A549 treated with GW870086 at 1 μM for 4 hours (cell line): ENCODE measurements at places on chromosomes 5 and 9. TPM values are rescaled to one million over a fixed set of nuclear protein-coding genes. Genes with fewer than 3 reads are reported as not detected.

RFK gene
- 33.0 to 44.5 TPM (median 40.3 TPM) in 5 replicates for total RNA-seq

ADRB2 gene
- total RNA-seq, result 0.47 to 0.89 TPM (median 0.70 TPM) in 5 replicates

CSF2 gene
- 0.42 to 0.93 TPM (median 0.53 TPM) in 5 replicates for total RNA-seq

NUTM2G gene
- total RNA-seq, result not detected in 5 replicates

ZNF658 gene
- 1.5 to 2.4 TPM (median 2.1 TPM) in 5 replicates for total RNA-seq

SREK1IP1 gene
- total RNA-seq, result 8.6 to 10.2 TPM (median 9.5 TPM) in 5 replicates

LMAN2 gene
- total RNA-seq, result 184 to 212 TPM (median 199 TPM) in 5 replicates

KCNV2 gene
- total RNA-seq, result not detected in 5 replicates

IRX2 gene
- total RNA-seq, result 1.2 to 1.9 TPM (median 1.5 TPM) in 5 replicates

TTF1 gene
- total RNA-seq, result 14.5 to 18.4 TPM (median 15.1 TPM) in 5 replicates

CENPK gene
- total RNA-seq, result 27.9 to 33.3 TPM (median 31.4 TPM) in 5 replicates

IL4 gene
- not detected in 5 replicates for total RNA-seq

ZDHHC11B gene
- 1.0 to 1.6 TPM (median 1.3 TPM) in 5 replicates for total RNA-seq

C5orf58 gene
- not detected in 5 replicates for total RNA-seq

MRNIP gene
- 15.8 to 22.9 TPM (median 20.0 TPM) in 5 replicates for total RNA-seq

PCDHGA8 gene
- 0.02 to 0.13 TPM (median 0.07 TPM) in 3 of 5 replicates, not detected in the others for total RNA-seq

LCN15 gene
- not detected in 5 replicates for total RNA-seq

WDR38 gene
- total RNA-seq, result 0.10 to 0.15 TPM in 2 of 5 replicates, not detected in the others

P4HA2 gene
- total RNA-seq, result 44.8 to 51.8 TPM (median 50.6 TPM) in 5 replicates

KLF4 gene
- 22.5 to 26.0 TPM (median 25.3 TPM) in 5 replicates for total RNA-seq

GRXCR2 gene
- not detected in 5 replicates for total RNA-seq

ACSL6 gene
- total RNA-seq, result 0.06 to 0.15 TPM (median 0.08 TPM) in 3 of 5 replicates, not detected in the others

ZNF366 gene
- total RNA-seq, result not detected in 5 replicates

PCDHB7 gene
- not detected in 5 replicates for total RNA-seq
